ENCODE measurements at places on chromosomes 12 and 14.

DNA sequence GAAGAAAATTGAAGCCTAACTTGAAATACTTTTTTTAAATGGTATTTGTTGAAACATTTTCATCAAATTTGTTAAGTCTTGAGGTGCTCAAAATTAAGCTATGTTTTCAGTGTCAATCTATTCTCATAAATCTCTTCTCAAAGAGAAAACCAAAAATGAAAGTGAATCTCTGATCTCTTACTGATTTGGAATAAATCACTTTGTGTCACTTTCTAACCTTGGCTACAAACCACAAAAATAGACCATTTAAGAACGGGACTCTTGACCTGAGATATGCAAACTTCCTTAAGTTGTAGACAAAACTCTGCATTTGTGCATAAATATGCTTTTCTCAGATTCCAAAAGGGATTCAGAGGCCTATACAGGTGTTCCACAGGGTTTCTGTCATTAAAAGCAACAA, 192.9 kb downstream of the SEC23A start:
- DNase-seq = no peak

- DNase-seq = no peak
Measured at GRCh38 chr12:29149691-29150281, 708 bp downstream of the FAR2 start.

- peak; percentile 41 for DNase-seq
Measured at GRCh38 chr12:123973552-123974341, 732 bp downstream of the ZNF664 start.

GRCh38 chr12:6451348-6452244, at the start of gene TAPBPL:
Gene TAPBPL, plus strand, starts transcription at chr12:6452042. Its CDS starts 207 bp downstream, at chr12:6452249.
- DNase-seq = peak; percentile 80

DNA sequence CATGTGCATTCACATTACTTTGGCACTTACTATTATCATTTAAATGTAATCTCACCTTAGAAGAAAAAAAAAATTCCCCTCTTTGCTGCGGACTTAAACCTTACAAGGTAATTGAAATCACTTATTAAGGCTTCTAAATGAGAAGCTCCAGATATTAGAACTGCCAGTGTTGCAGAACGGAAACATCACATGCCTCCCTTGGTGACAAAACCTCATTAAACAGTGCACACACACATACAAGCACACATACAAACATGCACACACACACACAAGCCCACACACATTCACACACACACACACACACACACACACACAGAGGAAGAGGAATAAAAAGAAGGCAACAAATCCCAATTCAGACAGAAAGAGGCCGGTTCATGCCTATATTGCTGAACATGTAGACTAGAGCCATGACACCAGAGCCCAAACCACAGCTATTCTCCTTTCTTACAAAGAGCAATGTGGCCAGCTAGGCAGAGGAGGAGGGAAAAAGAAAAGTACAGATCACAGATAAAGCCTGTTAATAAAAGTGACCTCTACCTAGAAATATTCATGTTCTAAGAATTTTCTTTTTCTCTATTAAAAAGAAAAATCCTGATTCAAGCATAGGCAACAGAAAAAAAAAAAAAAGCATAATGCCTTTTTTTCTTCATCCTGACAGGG, 405.2 kb upstream of the FLRT2 start:
- no peak for DNase-seq

- DNase-seq = no peak
Measured at GRCh38 chr12:123114304-123115083, 36.4 kb downstream of the PITPNM2 start.

GRCh38 chr12:59079472-59079871, 159.2 kb upstream of the LRIG3 start:
- no peak for DNase-seq

GRCh38 chr14:32044454-32044853, 32.6 kb upstream of the ARHGAP5 start:
- no peak for DNase-seq

DNA sequence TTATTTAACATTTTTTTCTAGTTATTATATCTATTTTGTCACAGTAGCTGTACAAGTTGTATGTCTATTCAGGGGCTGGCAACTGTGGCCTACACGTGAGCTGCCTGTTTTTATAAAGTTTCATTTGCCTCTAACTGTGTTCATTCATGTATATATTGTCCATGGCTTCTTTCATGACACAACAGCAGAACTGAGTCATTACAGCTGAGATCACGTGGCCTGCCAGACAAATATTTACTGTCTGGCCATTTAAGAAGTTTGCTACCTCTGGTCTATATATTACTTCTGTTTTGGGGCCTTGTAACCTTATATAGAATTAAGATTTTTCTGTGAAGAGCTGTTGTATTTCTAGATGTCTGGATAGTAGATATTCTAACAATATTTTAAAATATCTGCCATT, 37.9 kb downstream of the KIAA0586 start:
- DNase-seq = no peak

DNA sequence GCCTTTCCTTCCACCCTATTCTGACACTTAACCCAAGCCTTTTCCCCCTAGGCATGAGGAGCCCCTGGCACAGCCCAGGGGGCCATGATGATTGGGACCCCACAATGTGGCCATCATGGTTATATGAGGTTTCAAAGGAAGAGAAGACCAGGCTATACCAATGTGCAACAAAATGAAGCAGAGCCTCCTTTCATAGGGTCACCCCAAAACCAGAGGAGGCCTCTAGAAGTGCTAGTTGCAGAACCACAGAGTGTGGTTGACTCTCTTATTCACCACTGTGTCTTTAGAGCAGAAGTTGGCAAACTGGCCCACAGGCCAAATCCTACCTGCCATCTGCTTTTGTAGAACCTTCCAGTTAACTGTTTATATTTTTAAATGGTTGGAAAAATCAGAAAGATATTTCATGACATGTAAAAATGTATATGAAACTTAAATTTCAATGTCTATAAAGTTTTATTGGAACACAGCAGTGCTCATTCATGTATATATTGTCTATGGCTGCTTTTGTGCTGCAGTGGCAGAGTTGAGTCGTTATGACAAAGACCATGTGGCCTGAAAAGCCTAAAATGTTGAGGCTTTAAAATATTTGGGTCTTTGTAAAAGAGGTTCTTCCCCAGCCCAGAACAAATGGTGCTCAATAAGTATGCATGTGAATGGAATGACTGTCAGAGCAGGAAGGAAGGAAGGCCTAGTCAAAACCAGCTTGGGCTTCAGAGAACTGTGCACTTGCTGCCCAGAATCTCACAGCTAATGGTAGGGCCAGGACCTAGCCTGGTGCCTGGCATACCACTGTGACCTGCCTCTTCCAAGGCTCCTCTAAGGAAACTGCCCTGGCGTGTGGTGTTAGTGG, 49.2 kb downstream of the SUSD6 start:
- no peak for DNase-seq

- no peak for DNase-seq
Measured at GRCh38 chr12:132866251-132866828, 21.1 kb downstream of the CHFR start.

GRCh38 chr12:114476159-114476558, 70.2 kb upstream of the TBX5 start:
- DNase-seq = no peak

- no peak for DNase-seq
Measured at GRCh38 chr12:84542289-84542688, 370.3 kb downstream of the SLC6A15 start.

DNA sequence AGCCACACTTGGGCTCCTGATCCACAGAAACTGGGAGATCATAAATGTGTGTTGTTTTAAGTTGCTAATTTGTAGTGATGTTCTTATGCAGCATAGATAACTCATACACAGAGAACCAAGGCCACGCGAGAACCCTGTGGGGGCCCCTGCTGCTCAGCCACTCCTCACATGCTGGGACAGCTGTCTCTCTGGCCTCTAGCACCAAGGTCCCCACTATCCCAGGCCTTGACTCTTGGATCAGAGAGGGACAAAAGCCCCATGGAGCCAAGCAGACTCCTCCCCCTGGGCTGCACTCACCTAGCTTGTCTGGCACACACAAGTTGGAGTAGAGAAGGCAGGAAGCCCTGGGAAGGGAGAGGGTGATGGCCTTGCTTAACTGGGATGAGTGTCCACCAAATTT, 11.3 kb downstream of the PLD4 start:
- DNase-seq = no peak

- DNase-seq = no peak
Measured at GRCh38 chr14:30235485-30235884, 307.8 kb upstream of the PRKD1 start.

- DNase-seq = no peak
Measured at GRCh38 chr12:9851927-9852326, 17.2 kb downstream of the CLEC2B start.

GRCh38 chr12:106303202-106303820, 778 bp downstream of the TCP11L2 start:
- peak; percentile 81 for DNase-seq

GRCh38 chr12:85639834-85640233, 196.4 kb downstream of the RASSF9 start:
- DNase-seq = no peak

- DNase-seq = no peak
Measured at GRCh38 chr14:97644365-97644764, 847.2 kb downstream of the VRK1 start.

- DNase-seq = no peak
Measured at GRCh38 chr12:5085896-5086295, 42.2 kb downstream of the KCNA5 start.

DNA sequence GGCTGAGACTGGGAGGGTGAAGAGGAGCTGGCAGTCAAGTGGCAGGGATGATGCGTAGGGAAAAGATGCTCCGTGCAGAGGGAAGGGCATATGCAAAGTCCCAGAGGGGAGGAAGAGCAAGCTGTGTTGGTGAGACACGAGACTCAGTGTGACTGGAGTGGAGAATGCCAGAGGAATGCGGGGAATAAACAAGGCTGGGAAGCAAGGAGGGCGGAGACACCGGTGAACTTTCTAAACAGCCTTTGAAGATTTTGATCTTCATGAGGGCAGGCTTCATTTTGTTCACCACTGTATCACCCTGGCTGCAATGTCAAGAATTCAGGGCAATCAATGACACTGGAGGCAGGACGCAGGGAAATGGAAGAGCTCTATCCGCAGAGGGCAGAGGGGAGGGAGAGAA, 535.8 kb downstream of the FUT8 start:
- no peak for DNase-seq

DNA sequence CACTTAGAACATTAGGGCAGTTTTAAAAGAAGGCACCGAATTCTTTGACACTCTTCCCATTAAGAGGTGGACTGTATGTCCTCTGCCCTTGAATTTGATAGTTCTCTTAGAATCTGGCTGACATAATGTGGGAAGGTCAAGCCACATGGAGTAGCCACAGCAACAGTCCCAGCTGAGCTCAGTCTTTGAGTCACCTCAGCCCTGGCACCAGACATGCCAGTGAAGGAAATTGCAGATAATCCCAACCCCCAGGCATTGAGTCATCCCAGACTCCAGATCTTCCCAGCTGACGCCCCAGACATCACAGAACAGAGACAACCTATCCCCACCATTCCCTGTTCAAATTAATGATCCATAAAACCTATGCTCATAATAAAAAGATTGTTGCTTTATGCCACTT, 83.4 kb downstream of the GTF2A1 start:
- no peak for DNase-seq

DNA sequence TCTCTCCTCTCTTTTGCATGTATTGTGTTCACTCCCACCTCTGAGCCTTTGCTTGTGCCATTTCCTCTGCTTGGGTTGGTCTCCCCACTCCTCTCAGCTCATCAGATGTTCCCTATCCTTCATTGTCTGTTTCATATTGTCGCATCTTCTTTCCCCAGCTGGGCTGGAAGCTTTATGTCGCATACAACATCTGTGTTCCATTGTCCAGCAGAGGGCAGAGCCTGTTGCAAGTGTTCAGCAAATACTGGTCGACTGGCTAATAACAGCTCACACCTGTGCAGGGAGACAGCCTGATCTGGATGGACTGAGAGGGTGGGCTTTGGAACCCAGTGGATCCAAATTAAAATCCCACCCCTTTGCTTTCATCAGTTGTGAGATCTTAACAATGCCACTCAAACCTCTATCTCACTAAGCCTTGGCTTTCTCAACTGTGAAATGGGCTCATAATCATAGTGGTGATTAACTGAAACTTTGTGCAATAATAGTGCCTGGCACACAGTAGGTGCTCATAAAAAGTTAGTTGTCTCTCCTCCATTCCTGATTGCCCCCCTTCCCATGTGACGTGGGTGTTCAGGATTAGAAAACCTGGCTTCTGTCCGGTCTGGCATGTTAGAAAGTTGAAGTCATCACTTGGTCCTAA, 75.8 kb downstream of the RIN3 start:
- DNase-seq = no peak

GRCh38 chr12:1310653-1311052, 283.7 kb downstream of the FBXL14 start:
- no peak for DNase-seq

DNA sequence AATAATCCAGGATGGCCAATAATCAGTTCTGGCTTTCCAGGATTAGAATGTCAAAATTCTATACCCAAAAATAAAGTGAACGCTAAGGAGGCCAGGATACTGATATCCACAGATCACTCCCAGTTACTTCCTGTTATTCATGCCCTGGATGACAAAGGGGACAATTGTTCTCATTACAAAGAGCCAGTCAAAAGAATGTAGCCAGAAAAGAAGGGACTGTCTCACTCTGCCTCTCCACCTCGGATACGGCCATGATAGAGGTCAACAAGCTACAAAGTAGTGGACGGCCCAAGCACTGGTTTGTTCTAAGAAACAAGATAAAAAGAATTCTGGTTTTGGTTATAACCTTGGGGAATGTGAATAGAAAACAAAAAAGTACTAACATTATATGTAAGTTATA, 116.1 kb upstream of the ATF7IP start:
- DNase-seq = no peak

DNA sequence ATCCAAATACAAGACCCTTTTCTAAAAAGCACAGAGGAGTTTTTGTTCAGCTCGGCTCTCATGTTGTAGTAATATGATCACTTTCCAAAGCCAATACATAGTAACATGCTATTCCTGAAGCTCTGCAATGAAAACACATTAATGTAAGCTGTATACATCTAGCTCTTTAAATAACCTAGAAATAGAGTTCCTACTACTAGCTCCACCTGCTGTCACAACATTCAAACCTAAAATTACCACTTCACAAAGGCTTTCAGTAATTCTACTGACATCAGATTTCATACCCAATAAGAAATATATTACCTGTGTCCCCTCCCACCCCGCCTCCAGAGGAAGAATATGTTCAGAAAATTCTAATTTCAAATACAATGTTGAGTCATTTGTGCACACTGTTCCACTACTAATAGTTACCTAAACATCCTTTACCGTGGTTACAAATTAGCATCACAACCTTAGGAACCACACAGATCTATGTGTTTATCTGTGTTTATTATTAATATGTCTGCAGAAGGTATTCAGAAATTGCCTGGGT, 17.8 kb downstream of the EFCAB11 start:
- DNase-seq = no peak

DNA sequence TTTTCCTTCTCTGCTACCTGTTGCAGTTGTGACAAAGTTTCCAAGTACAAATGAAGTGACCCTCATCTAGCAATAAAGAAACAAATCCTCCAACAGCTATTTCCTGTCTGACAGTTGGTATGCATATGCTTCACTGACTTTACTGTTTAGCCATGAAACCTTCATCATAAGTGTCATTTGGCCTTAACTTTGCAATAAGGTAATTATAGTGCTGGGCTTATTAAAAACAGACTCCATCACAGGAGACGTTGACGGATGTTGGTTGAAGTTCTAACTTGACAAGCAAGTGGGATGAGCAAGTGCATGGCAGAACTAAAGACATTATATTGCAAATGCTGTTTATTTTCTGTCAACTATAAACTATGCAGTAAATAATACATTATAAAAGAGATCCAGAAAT, 425.2 kb downstream of the RPS29 start:
- DNase-seq = no peak

Data from liver (tissue), 10 donors.